ENCODE measurements at places on chromosomes 2 and 18. TPM values are rescaled to one million over a fixed set of nuclear protein-coding genes. Genes with fewer than 3 reads are reported as not detected.

Gene NCKAP1
- total RNA-seq, result 111 TPM

DNA sequence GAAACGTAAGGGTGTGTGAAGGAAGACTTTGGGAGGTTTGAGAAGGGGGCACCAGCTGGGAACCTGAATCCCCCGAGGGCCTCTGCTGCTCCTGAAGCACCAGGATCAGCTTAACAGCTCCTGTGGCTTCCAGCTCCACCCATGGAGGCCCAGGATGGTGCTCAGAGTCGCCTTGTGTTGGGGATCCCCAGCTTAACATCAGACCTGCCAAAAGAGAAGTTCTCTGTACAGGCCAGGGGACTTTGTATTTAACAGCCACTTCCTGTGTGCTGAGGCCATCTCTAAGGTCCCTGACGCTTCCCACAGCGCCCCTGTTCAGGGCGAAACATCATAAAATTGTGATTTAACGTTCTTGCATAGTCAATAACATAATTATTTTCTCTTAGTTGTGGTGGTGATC lies 77.5 kb downstream of the NCK2 start:
- H3K4me3 ChIP-seq, result no peak overlapping the region
- no peaks in the 10 kb centered on the region for H3K36me3 ChIP-seq
- H3K4me1 ChIP-seq, result peaks cover 12% of the 10 kb centered on the region
- no peak overlapping the region for H3K27ac ChIP-seq

GRCh38 chr2:3637311-3637675 lies 20.7 kb upstream of the ALLC start:
- no peak overlapping the region for H3K4me3 ChIP-seq
- DNase-seq, result no peak
- no peaks in the 10 kb centered on the region for H3K36me3 ChIP-seq
- no peak overlapping the region for H3K27ac ChIP-seq

GRCh38 chr2:105640246-105640645 lies 104.5 kb upstream of the NCK2 start:
- peaks cover 4% of the 10 kb centered on the region for H3K4me1 ChIP-seq
- H3K27ac ChIP-seq, result no peak overlapping the region
- H3K27me3 ChIP-seq, result no peaks in the 10 kb centered on the region
- no peaks in the 10 kb centered on the region for H3K36me3 ChIP-seq
- DNase-seq, result no peak

GRCh38 chr2:24456599-24457556 lies 34.2 kb upstream of the NCOA1 start:
- H3K36me3 ChIP-seq, result no peaks in the 10 kb centered on the region
- no peak overlapping the region for H3K4me3 ChIP-seq
- no peaks in the 10 kb centered on the region for H3K4me1 ChIP-seq
- peak; percentile 89 for DNase-seq
- H3K27me3 ChIP-seq, result no peaks in the 10 kb centered on the region

GRCh38 chr2:239540174-239540573 lies 139.4 kb upstream of the HDAC4 start:
- H3K27me3 ChIP-seq, result no peaks in the 10 kb centered on the region
- H3K27ac ChIP-seq, result no peak overlapping the region
- H3K36me3 ChIP-seq, result no peaks in the 10 kb centered on the region
- DNase-seq, result no peak
